ENCODE measurements at places on chromosomes 2 and 18.

GRCh38 chr2:118348380-118349034 is 260.2 kb downstream of the INSIG2 start:
- DNase-seq, result no peak

DNA sequence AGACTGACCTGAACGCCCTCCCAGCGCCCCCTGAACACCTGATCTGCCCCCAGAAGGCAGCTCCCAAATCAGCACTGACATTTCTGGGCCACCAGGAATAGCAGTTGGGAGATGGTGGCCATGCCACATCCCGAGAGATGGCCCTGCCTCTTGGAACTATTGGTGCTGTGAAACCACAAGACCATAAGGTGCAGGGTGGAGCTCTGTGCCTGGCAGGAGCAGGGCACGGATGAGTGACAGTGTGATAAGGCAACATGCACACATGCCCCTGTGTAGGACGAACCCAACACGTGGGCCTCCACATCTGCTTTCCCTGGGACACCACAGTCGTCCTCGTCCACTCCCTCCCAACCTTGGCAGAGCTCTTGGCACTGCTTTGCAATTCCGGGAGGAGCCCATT is 26.9 kb downstream of the ANO7 start:
- no peak for DNase-seq

- DNase-seq, result peak; percentile 80
Measured at GRCh38 chr18:28063271-28063761, 113.6 kb downstream of the CDH2 start.

DNA sequence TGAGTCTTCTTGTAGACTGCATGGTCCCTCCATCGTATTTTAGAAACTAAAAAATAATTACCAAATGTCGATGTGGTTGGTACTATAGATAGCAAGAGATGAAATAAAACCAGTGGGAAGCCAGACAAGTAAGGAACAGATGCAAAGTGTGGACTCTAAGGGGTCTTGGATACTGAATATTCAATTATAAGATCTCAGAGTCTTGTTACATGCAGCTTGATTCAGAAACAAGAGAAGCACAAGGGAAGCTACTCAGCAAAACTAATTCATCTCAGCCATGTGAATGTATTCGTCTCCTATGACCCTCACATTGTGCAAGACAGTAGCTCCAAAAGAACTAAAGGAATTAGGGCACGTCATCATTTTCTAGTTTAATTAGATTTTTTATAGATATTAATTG is 80.9 kb downstream of the CDH20 start:
- DNase-seq, result no peak

- no peak for DNase-seq
Measured at GRCh38 chr2:98458667-98459380, 14.2 kb downstream of the INPP4A start.

DNA sequence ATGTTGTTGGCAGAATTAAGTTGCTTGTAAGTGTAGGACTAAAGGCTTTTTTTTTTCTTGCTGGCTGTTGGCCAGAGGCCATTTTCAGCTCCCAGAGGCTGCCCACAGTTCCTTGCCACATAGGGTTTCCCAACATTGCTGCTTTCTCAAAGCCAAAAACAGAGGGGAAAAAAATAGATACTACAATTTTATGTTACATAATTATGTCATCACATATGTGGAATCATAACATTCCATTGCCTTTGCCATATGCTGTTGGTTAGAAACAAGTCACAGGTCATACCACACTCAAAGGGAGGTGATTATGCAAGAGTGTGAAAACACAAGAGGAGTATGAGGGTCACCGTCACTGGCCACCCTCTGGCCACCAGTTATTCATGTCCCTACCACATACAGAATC is 154.5 kb downstream of the RTN4 start:
- peak; percentile 52 for DNase-seq

DNA sequence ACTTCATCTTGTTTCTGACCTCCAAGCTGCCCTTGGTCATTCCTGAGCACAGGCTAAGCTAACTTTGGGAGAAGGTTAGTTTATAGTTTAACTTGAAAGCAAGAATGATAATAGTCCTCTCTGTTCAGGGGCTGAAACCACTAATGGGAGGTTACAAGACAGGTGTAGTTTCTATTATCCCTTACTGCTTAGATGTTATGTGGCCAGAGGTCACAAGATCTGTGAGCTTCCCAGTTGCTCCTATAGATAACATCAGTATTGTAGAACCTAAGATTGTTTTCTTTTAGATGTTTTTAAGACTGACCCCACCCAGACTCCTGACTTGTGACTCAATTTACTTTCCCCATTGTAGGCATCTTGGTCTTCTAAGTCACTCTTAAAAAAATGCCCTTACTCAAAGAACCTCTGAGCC is 94.8 kb upstream of the LPIN2 start:
- no peak for DNase-seq

DNA sequence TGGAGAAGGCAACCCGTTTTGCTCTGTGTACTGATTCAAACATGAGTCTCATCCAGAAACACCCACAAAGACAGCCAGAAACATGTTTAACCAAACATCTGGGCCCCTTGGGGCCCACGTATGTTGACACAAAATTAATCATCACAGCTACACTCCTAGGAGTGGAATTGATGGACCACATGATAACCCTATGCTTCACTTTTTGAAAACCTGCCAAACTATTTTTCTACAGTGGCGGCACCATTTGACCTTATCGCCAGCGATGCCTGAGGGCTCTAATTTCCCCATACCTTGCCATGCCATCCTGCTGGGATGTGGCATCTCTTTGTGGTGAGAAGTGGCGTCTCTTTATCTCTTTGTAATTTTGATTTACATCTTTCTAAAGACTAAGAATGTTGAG is 38.5 kb downstream of the PSMG2 start:
- peak; percentile 87 for DNase-seq

DNA sequence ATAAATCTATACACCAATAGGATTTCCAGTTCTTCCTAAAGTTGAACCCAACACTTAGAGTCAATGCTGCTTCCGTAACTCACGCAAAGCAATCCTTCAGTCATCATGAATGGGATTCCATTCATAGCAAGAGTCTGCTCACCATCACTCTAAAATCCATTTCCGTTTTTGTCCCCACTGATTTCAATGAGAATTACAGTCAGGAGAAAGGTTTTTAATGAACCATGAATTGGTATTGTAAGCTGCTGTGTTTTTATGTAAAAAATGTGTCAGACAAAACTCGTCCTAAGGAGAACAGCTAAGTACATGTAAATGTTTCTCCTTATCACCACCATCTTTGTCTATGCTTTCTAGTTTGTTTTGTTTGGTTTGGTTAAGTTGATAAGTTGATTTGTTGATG is 391.5 kb downstream of the IRS1 start:
- DNase-seq, result no peak

- peak; percentile 70 for DNase-seq
Measured at GRCh38 chr2:105114551-105114950, 76.7 kb downstream of the MRPS9 start.

GRCh38 chr2:45011121-45011520 is 1.9 kb upstream of the SIX2 start:
- no peak for DNase-seq

GRCh38 chr2:230901006-230901405 is 24.0 kb downstream of the GPR55 start:
- DNase-seq, result no peak
